ENCODE measurements at places on chromosomes 13 and 19.

- no peak for DNase-seq
Observed at GRCh38 chr13:62292714-62293480, 877.2 kb upstream of the PCDH20 start.

DNA sequence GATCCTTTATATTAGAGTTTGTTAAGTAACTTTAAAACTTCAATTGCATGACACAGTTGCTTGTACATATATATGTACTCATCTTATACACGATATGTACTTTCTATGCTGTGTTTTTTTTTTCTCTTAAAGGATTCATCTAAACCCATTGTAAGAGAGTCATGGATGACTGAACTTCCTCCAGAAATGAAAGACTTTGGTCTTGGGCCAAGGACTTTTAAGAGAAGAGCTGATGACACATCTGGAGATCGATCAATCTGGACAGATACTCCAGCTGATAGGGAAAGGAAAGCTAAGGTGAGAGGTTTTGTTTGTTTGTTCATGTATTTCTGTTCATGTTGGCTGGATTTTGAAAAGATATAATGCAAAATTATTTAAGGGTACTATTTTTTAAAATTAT, 26.0 kb downstream of the GPALPP1 start:
- no peak for DNase-seq

DNA sequence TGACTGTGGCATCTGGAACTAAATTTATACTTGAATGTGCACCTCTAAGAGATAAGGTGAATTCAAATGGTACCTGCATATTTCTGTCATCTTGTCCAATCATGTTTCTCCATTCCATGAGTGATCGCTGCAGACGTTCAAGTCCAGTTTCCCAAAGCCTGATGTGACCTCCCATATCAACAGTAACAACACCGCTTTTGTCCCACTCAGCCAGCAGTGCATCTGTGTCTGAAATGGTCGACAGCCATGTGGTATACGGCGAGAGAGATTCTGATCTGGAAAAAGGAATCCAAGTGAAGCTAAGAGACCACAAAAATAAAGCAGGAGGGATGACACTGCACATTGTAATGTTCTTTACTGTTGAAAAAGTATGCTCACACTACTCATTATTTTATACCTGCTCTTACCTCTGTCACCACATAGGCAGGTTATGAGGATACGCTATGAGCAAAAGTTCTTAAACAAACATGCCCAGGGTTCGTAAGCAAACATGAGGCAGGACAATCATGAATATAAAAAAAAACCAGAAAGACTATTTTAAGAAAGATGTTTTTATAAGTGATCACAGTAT, 213.6 kb downstream of the RGCC start:
- no peak for DNase-seq

DNA sequence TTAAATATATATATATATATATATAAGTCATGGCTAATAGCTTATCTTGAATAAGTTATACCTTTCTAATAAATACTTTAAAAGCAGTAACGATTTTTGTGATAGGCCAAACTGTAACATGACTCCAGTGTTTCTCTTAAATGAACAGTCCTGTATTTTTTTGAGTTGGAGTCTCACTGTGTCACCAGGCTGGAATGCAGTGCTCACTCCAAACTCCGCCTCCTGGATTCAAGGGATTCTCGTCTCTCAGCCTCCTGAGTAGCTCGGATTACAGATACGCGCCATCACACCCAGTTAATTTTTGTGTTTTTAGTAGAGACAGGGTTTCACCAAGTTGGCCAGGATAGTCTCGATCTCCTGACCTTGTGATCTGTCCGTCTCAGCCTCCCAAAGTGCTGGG, 814.2 kb upstream of the SLITRK5 start:
- no peak for DNase-seq

DNA sequence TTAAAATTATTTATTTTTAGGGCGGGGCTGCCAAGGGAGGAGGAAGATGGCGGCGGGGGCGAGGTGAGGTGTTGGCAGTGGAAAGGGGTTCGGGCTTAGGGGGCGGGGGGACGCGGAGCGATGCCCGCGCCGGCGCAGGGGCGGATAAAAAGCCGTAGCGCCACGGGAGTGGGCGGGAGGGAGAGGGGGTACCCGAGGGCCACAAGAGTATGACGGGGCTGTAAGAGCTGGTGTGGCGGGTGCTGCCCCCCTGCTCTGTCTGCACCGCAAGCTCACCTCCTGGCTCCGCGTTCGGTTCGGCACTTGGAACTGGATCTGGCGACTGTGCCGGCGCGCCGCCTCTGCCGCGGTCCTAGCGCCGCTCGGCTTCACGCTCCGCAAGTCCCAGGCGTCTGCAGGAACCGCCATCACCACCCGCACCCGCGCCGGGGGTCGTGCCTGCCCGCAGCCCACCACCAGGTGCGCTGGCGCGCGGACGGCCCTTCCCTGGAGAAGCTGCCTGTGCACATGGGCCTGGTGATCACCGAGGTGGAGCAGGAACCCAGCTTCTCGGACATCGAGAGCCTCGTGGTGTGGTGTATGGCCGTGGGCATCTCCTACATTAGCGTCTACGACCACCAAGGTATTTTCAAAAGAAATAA, 265.2 kb upstream of the SGCG start:
- DNase-seq: no peak

DNA sequence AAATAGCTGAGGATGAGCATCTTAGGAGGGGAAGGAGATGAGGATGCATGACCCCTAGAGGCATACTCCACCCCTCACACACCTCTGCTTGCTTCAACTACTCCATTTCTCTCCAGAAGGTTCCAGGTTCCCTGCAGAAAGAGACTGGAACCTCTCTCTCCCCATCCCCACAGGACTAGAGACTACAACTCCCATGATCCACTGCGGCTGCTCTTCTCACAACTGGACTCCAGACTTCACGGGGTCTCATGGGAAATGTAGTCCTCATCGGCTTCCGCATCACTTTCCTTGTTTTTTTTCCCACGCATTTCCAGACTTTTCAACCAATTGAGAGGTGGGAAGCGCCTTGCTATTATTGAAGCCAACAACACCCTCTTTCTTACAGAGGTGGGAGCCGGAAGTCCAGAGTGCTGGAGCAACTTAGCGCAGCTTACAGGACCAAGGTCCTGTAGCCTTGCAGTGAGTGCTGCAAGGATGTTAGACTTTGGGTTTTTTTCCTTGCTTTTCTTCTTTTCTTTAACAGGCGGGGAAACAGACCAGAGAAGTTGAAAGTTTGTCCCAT, 13.9 kb upstream of the CACNG6 start:
- DNase-seq: no peak

GRCh38 chr13:31848621-31849020, 109.3 kb downstream of the RXFP2 start:
- DNase-seq: peak; percentile 60

DNA sequence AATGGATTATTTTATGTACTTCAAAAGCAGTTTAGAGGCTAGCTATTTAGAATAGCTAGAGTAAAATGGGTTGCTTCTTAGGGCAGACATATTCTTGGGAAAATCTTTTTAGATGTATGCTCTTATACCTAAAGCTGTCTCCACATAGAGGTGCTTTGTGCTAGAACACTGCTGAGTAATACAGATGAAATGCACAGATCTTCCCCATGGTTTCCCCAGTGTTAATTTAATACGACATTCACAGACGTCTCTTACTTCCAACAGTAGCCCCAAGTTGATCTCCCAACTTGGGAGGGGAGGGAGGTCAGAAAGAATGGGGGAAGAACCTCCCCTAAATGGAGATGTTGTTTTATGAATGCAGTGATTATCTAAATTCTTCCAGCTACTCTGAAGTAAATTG, 16.9 kb downstream of the NALCN start:
- DNase-seq: no peak

DNA sequence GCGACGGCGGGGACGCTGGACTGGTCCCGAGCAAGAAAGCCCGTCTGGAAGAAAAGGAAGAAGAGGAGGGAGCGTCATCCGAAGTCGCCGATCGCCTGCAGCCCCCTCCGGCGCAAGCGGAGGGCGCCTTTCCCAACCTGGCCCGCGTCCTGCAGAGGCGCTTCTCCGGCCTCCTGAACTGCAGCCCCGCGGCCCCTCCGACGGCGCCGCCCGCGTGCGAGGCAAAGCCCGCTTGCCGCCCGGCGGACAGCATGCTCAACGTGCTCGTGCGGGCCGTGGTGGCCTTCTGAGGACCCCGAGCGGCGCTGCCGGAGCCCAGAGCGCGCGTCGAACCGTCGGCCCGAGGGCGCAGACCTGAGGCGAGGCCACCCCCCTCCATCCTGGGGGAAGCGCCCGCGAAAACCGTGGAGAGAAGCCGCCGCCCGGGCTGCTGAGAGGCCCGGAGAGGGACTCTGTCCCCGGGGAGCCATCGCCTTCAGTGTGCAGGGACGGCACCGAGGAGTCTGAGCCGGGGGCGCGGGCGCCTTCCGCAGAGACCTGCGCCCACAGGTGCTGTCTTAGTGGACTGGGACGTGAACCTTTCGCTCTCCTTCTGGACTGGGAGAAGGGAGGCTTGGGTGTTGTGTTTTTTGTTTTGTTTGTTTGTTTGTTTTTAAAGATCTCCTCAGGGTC, 3.5 kb downstream of the IER2 start:
- DNase-seq: no peak
